ENCODE measurements at places on chromosomes 6 and 20. TPM values are rescaled to one million over a fixed set of nuclear protein-coding genes. Genes with fewer than 3 reads are reported as not detected.

- peak; percentile 66 for DNase-seq
These were observed 55.4 kb downstream of the GFOD1 start for GRCh38 chr6:13431861-13432465.

- DNase-seq, result no peak
These were observed 236.9 kb downstream of the BCAS1 start for GRCh38 chr20:53833333-53834061.

GRCh38 chr20:33554914-33555420 is 65.1 kb downstream of the CBFA2T2 start:
- DNase-seq, result peak; percentile 82

GRCh38 chr6:168804331-168804730 is 363.3 kb downstream of the SMOC2 start:
- DNase-seq, result no peak

DNA sequence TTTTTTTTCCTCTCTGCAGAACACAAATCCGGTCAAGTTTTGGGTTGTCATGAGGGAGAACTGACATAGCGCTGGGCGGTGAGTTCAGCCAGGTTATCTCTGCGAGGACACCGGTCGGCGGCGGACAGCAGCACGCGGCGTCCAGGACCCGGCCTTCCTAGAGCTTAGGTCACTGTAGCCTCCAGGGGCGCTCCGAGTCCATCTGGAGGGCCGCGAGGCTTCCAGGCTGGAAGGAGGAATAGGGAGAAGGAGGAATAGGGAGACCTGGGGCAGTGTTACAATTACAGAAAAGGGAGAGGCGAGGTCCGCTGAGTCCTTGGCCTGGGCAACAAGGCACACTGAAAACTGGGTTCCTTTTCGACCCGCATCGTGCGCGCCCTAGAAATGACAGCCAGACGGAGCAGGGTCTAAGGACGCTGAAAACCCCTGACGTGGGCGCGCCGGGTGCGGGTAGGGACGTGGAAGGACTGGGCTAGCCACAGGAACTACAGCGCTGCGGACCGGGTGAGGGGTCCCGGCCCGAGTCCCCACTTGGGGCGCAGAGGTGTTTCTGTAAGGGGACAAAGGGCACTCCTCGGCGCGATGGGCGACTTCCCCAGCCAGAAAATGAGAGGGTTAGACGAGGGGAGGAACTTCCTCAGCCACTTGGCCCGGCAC is 536 bp upstream of the FNDC1 start:
- peak; percentile 64 for DNase-seq

DNA sequence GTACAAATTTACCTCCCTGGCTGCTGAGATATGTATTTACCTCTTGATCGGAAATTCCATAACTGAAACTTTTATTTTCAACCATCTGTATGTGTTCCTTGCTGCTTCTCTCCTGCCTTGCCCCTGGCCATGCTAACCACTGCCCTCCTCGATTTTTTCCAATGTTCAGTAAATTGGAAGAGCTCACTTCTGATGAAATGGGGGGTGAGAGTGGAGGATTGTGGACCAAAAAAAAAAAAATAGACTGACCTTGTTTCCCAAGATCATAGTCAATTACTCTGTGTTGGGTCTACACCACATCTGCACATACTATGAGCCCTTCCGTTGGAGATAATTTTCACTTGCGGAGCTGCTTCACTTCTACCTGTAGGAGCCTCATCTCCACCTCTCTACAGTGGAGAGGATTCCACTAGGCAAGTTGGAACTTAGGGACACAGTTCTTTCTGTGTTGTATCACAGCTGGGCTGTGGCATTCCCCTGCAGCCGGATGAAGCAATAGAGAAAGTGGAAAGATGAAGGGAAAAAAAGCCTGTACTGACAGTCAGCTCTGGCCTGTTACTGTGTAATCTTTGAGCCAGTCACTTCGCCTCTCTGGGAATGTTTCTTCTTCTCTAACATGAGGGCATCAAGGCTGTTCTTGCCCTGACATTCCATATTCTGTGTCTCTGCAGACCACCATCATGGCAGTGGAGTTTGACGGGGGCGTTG is 1.6 kb downstream of the PSMB9 start:
- DNase-seq, result no peak

DNA sequence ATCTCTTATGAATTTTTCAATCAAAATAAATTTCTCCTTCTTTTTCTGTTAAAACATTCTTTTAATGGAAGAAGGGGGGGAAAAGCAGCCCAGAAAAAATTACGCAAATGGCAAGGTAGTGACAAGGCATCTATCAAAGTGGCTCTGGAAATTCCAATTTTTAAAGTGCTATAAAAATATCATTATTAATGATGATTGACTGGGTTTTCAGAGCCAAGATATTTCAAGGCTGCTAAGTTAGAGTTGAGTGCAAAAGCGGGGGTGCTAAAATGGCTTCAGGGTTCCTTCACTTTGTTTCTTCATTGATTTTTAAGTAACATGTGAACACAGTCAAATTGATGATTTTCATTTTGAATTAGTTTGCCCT is 171.6 kb upstream of the CITED2 start:
- DNase-seq, result no peak

DNA sequence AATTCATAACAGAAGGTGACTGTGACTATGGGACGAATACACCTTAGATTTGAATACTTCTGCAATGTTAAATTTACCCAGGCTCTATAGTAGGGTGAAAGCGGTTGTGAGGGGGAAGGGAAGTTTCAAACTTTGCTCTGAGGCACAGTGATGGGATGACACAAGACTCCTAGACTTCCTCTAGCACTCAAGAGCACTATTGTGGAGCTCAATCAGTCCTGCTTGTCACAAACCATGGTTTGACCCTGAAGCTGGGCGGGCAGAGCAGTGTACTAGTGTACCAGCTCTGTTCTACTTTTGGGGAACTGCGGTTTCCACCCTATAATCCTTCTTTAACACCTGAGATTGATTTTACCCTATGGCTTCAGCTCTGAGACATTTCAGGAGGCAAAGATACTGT is 17.1 kb downstream of the TRIM27 start:
- DNase-seq, result no peak

DNA sequence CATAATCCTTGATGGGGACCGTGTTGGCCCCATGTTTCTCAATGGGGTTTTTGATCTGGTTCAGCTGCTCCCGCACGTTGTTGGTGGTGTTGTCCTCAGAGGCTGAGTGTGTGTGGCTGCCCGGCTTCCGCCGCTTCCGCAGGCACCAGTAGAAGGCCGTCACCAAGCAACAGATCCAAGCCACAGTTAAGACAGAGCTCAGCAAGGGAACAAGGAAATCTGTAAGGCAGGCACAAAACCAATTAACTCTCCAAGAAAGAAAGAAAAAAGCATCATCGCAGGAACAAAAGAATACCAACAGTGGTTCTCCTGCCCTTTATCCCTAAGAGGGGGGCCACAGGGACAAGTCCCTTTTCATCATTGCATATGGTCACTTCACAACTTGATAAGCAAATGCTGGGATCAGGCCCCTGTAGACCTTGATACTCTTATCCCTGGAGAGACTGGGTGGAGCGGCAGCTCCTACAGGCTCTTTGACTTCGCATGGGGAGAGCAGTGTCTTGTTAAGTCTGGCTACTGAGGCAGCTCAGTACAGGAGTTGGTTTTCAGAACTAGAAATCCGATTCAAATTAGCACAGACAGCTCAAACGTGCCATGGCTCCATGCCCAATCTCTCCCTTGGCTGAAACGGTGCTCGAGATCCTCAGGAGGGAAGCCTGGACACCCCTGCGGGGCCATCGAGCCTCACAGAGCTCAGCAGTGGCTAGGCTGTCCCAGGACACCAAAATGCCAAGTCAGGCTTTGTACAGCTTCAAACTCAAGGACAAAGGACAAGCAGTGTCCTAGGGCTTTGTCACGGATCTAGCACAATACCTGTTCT is 33.9 kb downstream of the JAG1 start:
- DNase-seq, result no peak

GRCh38 chr6:54070025-54070424 is 41.2 kb upstream of the MLIP start:
- no peak for DNase-seq

- peak; percentile 86 for DNase-seq
These were observed 40.4 kb downstream of the MDGA1 start for GRCh38 chr6:37657112-37657886.

DNA sequence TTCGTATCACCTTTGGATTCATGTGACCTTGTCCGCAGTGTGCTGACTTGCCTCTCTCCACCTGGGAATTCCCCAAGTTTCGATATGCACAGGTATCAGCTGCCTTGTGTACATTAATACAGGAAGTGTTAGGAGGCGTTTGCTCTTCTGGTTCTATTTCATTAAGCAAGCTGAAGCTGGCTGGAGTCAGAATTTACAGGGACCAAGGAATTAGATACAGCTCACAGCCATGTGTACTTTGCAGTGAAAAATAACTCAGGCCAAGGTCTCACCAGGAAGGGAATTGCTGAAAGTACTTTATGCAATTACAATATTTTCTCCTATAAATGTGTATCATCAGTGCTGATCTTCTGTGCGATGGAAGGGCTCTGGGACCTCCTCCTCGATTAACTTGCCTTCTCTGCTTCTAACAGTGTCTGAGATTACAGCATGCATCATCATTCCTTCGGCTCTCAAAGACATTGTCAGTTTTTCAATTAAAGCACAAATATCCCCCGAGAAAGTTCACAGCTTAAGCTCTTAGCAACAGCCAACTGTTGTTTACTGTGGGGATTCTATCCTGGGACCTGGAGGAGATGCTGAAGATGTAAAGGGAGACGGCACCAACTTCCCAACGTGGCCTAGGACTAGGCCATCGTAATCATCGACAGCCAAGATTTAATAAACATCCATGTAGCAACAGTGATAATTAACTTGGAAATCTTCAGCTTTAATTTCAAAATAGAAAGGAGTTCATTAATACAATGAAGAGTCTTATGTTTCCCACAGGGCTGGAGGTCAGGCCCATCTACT is 13.8 kb upstream of the TIAM2 start:
- DNase-seq, result no peak

DNA sequence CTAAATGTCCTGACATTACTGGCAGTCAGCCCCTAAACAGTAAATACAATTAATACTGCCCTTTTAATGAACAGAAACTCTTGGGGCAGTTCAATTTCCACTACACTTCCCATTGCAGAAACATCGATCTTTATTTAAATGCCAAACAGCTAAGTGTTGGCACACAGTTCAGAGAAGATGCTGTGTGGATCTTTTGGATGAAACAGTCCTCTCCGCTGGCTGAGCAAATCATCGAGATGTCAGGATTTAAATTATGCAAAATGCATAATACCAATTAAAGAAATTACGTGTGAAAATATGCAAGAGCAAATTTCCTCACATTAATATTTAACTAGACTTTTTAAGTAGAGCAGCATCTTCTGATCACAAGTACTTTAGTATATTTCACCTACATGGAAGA is 132.6 kb downstream of the KIF16B start:
- no peak for DNase-seq

- DNase-seq, result no peak
These were observed 5.1 kb downstream of the SOX4 start for GRCh38 chr6:21598674-21599023.

- no peak for DNase-seq
These were observed 17.6 kb upstream of the RPS6KA2 start for GRCh38 chr6:166644681-166645080.

DNA sequence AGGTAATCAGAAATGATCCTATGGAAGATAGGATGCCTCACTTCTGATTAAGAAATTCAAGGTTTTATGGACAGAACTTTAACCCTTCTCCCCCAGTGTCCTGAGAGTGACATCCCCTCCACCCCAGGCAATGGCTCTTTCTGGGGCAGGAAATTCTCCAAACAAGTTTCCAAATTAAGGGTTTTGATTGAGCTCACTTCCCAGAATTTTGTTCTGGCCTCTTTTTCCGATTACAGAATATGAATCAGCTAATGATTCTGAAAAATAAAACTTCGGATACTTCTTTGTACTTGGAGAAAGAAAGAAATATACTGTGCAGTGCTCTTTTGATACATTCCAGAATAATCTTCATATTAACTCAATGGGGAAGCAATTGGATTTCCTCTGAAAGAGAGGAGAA is 32.8 kb upstream of the TASP1 start:
- DNase-seq, result no peak

- no peak for DNase-seq
These were observed 151.6 kb downstream of the SYNDIG1 start for GRCh38 chr20:24620937-24621519.

DNA sequence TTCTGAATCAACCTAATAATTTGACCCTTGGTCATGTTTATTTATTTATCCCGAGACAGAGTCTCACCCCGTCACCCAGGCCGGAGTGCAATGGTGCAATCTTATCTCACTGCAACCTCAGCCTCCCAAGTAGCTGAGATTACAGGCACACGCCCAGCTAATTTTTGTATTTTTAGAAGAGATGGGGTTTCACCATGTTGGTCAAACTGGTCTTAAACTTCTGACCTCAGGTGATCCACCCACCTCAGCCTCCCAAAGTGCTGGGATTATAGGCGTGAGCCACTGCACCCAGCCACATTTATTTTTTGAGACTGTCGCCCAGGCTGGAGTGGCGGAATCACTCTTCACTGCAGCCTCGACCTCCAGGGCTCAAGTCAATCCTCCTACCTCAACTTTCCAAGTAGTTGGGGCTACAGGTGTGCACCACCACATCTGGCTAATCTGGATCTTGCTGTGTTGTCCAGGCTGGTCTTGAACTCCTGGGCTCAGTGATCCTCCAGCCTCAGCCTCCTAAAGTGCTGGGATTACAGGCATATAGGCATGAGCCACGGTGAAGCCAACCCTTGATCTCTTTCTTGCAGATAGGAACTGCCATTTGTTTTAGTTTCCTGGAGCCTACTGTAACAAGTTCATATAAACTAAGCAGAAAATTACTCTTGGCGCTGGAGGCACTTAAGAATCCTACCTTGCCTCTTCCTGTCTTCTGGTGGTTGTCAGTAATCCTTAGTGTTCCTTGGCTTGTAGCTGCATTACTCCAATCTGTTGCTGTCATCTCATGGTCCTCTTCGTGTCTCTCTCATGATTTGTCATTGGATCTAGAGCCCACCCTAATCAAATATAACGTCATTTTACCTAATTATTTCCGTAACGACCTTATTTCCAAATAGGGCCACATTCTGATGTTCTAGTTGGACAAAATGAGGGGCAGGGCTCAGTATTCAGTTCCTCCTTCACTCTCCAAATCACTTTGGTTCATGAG is 2.3 kb downstream of the RPS18 start:
- no peak for DNase-seq

GRCh38 chr20:57082357-57082945 is 184.0 kb downstream of the BMP7 start:
- no peak for DNase-seq

The CASS4 gene
- total RNA-seq, result 0.17 TPM

The CDSN gene
- total RNA-seq, result not detected

The PRKN gene
- 0.57 TPM for total RNA-seq

The RUNX2 gene
- 11.8 TPM for total RNA-seq

The KCNB1 gene
- not detected for total RNA-seq

The SCAND1 gene
- 93.9 TPM for total RNA-seq

The SRMS gene
- total RNA-seq, result not detected

Data from Daoy (cell line).